ENCODE measurements at places on chromosomes 3 and 15.

DNA sequence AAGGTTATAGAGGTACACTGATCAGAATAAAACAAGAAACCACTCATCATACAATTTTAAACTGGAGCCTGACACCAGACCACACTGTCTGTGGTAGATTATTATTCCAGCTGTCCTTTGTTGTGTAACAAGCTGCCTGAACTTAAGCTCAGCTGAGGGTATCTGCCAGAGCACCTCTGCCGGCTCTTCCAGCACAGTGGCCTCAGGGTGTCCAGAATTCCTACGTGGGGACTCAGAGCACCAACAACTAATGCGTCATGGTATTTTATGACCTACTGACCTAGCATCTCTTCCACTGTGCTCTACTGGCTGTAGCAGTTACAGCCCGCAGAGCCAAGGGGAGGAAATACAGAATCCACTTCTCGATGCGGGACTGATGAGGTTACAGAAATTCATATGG is 15.6 kb upstream of the RAF1 start:
- no peak for DNase-seq

DNA sequence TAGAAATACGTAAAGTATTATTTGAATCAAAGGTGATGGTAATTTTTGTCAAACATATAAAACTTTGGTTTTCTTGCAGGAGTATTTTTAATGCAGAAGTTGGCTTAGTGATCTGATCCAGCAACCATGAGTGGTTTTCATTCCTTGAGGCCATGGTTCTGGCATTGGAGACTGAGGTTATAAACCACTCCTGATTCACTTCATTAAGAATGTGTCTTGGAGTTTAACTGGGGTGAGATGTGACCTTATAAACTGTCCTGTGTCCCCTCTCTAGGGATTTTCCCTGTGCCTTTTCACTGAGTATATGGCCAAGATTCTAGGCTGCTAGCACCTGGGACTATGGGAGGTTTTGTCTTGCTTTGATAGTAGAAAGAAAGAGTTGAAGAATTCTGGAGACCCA is 94.3 kb downstream of the RYR3 start:
- no peak for DNase-seq

DNA sequence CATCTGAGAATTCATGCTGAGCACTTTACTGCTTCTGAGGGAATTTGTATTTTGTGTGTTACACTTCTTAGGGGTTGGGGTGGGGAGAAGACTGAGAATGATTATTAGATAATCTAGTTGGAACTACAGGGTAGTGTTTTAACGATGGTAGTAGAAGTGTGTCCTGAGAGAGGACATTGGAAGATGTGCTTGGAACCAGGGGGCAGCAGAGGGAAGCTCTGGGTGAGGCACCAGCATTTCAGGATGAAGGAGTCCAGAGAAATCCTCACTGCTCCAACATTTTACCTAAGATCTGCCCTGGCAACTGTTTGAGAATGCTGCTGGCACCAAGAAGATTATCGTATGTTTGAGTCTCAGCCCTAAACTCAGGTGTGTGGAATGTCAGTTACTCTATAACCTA is 145.5 kb downstream of the SQOR start:
- no peak for DNase-seq

- no peak for DNase-seq
These were observed 71.0 kb downstream of the RBM6 start for GRCh38 chr3:50010959-50011358.

DNA sequence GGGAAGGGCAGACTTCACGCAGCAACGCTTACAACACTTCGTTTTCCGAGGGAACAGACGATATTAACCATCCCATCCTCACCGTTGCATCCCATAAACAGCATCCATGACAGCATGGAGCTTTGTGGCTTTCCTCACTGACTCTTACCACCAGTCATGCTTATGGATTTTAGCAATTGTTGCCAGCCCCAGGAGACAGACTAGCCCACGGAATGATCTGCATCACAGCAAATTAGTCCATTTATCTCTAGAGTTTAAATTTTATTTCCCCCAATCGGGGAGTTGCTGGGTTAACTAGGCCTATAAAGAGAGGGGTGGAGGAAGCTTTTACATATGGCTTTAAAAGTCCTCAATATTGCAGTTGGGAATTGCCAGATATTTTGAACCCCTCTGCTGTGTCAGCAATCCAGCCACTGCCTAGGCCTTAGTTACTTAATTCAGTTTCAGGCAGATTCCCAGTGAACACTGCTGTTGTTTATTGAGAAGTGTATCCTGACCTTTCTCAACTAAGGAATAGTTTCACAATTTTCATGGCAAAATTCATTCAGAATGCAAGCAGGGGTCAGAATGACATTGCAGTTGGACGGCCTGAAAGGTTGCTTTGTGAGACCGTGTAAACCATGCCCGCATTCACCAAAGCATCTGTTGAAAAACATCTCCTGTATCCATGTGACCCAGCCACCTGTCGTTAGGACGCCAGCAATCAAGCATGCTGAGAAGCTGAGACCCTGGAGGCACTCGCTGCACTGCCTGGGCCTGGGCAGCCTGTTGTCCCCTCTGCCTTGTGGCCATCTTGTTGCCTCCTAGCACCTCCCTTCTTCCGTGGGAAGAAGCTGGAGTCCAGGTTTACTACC is 397.4 kb upstream of the TPM1 start:
- no peak for DNase-seq

DNA sequence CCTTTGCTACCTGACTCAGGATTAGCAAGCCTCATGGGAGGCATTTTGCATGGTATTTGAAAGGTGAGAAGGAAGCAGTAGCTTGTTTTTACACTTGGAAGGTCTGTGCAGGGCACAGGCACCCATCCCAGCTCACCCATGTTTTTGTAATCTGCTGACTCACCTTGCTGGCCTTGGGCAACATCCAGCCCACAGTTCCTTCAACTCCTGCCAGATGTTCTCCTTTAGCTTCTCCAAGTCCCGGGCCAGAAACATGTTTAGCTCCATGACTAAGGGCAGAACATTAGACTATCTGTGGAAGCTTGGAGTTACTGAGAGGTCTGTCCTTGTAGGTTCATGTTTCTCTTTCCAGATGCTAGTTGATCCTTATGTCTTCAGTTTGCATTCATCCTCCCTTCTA is 12.4 kb upstream of the ZNF770 start:
- no peak for DNase-seq

DNA sequence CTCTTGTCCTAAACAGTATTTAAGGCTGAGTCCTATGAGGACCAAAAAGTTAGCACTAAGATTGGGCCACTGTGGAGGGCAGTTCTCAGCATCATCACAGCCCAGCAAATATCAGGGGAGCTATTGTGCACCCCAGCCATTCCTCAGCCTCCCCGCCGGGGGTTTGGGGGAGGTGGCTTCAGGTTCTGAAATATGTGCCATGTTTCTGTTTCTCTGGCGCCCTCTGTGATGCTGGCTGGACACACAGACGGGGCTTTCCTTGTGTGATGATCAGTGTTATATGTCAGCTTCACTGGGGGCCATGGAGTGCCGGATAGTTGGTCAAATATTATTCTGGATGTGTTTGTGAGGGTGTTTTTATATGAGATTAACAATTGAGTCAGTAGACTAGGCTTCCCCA is 106.8 kb downstream of the GABRG3 start:
- no peak for DNase-seq

DNA sequence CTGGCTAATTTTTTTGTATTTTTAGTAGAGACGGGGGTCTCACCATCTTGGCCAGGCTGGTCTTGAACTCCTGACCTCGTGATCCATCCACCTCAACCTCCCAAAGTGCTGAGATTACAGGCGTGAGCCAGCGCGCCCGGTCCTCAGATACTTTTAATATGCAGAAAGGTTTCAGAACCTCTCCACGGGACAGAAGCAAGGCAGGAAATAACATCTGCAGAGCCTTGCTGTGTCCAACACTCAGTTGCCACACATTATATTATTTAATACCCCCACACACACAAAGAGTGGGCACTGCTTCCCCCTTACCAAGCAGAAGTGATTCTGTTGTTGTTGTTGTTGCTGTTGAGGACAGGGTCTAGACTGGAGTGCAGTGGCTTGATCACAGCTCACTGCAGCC is 28.0 kb downstream of the OSBPL10 start:
- DNase-seq = no peak

GRCh38 chr15:61092361-61093157 is 136.5 kb downstream of the RORA start:
- no peak for DNase-seq

DNA sequence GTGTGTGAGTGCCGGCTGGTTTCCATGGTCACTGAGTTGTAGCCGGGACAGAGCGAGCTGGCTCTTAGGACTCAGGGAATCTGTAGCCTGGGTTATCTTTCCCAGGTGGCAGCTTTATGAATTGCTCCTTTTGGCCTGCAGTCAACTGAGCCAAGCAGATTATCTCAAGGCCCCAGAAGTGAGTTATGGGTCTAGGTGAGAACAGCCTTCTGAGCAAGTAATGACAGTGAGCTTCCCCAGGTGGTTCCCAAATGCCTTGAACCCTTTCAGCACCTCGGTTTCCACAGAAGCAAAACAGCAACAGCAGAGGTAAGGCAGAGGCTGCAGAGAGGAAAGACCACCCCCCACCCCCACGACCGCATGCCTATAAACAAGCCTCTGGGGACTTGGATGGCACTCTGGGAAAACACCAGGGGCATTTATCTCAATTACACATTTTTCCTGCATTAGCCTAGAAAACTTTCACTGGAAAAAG is 56.7 kb upstream of the DGKG start:
- DNase-seq = no peak

DNA sequence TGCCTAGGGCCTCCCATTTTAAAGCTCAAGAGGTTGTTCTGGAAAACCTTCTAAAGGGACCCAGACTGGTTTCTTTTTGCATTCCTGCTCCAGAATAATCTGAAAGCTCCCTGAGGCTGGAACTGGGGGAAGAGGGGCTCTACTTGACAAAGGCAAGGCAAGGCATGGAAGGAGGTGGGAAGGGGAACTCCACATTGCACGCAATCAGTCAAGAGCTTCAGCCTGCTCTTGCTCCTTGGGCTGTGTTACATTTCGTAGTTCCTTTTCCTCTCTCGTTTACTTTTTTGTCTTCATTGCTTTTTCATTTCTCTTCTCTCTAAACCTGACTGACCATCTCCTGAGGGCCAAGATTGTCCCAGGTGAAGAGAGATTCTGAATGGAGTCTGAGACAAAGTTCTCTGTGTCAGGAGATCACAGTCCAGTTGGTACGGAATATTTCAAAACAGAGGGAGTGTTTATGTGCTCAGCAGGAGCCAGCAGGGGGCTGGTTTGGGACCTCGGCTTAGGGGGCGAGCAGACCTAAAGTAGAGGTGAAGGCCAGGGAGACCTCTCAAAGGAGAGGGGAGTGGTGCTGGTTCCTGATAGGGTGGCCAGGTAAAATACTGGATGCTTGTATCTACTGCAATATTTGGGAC is 6.0 kb upstream of the KCTD6 start:
- DNase-seq = no peak

GRCh38 chr15:66578286-66578875 is 12.6 kb upstream of the LCTL start:
- no peak for DNase-seq

GRCh38 chr3:136792556-136793330 is 26.2 kb upstream of the SLC35G2 start:
- DNase-seq = no peak

DNA sequence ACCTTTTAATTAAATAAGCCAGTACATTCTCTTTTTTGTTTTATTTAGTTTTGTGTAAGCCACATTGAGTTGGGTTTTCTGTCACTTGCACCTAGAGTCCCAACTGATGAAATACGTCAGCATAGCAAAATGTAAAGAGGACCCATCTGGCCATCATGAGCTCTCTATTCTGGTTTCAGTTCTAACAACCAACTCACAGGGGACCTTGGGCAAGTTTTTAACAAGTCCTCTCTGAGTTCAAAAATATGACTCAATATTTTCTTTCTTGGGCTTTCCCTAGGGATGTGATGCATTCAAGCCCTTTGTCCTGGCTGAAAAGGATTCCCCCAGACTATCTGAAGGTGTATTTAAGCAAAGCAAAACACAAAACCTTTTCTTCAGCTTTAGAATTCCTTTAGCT is 32.9 kb downstream of the PLCH1 start:
- no peak for DNase-seq

DNA sequence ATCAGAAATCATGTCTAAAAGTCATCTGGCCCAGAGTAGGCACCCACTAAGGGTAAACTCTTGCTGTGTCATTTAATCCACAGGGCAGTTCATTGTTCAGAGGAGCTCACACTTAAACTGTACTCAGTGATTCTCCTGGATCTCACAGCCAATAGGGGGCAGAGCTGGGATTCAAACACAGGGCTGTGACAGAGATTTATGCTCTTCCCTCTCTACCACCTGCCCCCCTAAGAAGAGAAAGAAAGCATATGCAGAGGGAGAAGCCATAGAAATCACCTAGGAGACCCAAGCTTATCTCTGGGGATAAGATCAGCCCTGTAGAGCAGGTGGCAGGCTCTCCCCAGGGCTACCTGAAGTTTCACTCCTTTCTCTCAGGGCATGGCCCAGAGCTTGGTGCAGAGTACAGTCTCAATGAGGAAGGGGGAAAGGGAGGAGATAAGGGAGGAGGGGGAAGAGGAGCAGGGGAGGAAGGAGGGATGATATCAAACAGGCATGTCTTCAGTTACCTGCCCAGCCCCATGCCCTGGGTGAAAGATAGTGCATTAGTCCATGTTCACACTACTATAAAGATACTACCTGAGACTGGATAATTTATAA is 51.8 kb upstream of the ADPGK start:
- no peak for DNase-seq

DNA sequence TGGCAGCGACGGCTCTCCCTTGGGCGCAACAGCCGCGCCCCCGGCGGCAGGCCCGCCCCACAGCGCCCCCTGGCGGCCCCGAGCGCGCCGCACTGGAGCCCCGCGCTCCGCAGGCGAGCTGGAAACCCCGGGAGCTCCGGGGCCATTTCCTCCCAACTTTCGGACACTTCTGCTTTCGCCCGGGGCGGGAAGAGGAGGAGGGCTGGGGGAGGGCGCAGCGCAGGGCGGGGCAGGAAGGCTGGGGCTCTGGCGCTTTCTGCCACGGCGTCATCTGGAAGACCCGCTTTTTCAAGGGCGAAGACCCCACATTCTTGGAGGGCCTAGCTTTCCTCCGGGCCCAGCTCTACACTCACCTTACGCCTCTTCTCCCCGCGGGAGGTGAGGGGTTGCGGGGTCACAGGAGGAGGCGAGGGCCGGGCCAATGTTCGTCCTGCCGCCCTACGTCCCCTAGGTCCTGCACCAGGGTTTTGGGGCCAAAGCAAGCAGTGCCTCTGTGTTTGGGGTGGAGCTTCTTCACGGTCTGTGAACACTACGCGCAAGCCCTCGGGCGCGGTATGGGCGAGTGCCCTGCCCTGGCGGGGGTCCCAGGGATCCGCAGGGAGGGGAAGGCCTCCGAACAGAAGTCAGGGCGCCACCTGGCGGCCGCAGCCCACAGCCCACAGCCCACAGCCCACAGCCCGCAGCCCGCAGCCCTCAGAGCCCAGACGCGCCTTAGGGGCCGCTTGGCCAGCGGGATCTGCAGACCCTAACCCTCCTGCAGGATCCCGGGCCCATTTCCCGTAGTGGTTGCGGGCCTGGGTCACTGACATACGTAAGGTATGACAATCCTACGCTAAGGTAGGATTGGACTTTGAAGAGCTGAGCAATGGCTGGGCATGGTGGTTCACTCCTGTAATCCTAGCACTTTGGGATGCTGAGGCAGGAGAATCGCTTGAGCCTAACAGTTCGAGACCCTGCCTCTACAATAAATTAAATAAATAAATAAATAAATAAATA is 31.1 kb downstream of the FOXL2 start:
- DNase-seq = peak; percentile 83

GRCh38 chr3:26104851-26105251 is 315.0 kb downstream of the OXSM start:
- DNase-seq = no peak
